Occipital lobe (tissue), 3 donors: ENCODE measurements at places on chromosomes 1 and 21. TPM values are rescaled to one million over a fixed set of nuclear protein-coding genes. Genes with fewer than 3 reads are reported as not detected.

FCMR gene
- total RNA-seq, result 0.47 TPM

PDE4B gene
- 77.8 TPM for total RNA-seq

PGLYRP3 gene
- total RNA-seq, result not detected

CFAP74 gene
- total RNA-seq, result 0.47 TPM

KCNK1 gene
- 5.3 TPM for total RNA-seq

CYP4B1 gene
- total RNA-seq, result not detected

ARTN gene
- total RNA-seq, result 0.62 TPM

FAM72C gene
- 0.16 TPM for total RNA-seq

TINAGL1 gene
- total RNA-seq, result 2.8 TPM

DNA sequence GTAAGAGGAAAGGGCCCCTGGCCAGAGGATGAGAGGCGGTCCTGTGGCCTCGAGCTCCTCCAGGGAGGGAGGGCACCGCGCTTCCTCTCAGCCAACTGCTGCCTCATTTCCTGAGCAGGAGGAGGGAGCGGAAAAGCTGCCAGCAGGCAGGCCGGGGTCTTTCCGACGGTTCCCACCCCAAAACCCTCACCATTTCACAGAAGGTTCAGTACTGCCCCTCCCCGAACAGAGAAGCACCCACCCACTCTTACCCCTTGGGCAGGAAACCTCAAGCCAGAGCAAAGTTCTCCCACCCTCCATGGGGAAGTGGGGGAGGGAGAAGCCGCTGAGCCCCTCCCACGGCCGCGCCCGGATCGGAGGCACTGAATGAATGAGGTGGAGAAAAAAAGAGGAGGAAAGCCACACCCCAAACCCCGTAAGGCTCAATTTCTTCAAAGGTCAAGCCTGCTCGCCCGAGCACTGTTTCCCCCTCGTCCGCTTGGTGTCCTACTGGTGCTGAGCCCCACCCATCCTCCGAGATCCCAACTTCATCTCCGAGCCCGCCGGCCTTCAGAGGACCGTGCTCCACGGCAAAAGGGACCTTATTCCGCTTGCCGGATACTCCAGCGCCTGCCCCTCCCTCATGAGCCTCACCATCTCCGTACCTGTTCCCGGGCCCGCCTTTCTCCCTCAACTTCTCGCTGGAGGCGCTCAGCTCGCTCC lies 9.4 kb downstream of the TPM3 start:
- peak; percentile 31 for DNase-seq

GRCh38 chr1:108732398-108732797 lies 14.1 kb upstream of the STXBP3 start:
- DNase-seq, result no peak

GRCh38 chr1:180524160-180524914 lies 22.0 kb upstream of the ACBD6 start:
- no peak for DNase-seq

DNA sequence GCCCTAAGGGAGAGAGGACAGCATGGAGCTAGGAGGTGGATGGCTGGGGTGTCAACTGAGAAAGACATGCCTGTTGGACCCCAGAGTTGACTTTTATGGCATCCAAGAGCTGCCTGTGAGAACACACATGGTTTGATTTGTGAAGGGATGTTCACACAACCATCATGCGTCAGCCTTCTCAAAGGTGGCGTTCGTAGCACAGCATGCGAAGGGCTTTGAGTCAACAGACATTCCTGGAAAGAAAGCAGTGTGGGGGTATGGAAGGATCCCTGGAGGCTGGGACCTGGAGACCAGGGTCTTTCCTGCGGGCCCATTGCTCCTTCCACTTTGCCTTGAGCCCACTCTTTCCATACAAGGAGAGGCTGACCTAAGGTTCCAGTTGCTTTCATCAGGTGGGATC lies 6.4 kb upstream of the WNT3A start:
- DNase-seq, result no peak

GRCh38 chr1:7679159-7679872 lies 91.8 kb upstream of the VAMP3 start:
- no peak for DNase-seq

GRCh38 chr1:20854529-20854928 lies 67.4 kb upstream of the HP1BP3 start:
- no peak for DNase-seq

DNA sequence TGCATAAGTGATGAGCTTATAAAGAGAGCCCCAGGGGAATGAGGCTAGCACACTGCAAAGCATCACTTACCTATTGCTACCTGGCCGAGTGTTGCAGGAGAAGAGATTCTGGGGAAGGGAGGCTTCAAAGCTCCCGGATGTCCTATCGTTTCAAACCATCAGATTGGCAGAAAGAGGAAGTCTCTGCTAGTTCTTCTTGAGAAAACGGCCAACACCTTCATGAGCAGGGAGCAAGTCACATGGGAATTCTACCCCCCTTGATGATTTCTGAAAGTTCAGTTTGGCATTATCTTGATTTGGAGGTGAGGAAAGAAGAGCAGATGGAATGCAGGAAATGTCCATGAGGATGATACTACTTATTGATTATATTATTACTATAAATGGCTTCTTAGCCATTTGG lies 16.2 kb downstream of the SYF2 start:
- no peak for DNase-seq

- DNase-seq, result no peak
Observed at GRCh38 chr1:208103597-208104513, 140.3 kb downstream of the PLXNA2 start.

DNA sequence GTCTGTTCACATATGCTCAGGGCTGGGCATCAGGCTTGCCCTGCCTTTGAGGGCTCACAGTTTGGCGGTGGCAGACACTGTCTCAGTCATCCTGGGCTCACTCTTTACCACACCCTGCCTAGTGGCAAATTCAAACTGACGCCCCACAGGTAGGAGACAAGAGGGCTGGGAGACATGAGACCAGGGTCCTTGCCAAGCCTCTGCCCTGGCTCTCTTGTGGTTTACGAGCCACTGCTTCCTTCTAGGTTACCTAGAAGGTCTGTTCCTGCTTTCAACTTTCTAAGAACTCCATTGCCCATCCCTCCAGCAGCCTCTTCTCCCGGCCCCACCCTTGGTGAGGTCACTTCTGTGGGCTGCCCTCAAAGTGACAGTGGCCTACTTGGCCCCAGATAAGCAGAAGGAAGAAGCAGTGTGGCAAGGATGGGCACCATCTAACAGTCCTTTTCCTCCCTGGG lies 10.5 kb downstream of the KIF21B start:
- DNase-seq, result no peak

- no peak for DNase-seq
Observed at GRCh38 chr21:46459024-46459355, 299 bp downstream of the DIP2A start.

- no peak for DNase-seq
Observed at GRCh38 chr1:59500950-59501742, 204.3 kb downstream of the FGGY start.

DNA sequence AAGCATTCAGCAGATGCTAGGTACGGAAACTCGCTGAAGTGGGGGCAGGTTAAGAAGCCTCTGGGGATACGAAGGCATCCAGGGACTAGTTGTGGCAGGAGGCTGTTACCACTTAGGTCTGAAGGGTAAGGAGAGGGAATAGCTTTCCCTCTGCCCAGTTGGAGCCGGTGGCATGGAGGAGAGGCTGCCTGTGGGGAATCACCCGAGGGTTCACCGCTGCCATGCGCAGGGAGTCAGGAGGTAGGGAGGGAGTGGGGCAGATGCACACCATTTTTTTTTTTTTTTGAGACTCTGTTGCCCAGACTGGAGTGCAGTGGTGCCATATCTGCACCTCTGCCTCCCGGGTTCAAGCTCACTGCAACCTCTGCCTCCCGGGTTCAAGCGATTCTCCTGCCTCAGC lies 6.1 kb downstream of the PCSK9 start:
- no peak for DNase-seq
